ENCODE measurements at places on chromosomes 3 and 15. TPM values are rescaled to one million over a fixed set of nuclear protein-coding genes. Genes with fewer than 3 reads are reported as not detected.

The DET1 gene
- 9.1 TPM for total RNA-seq

The TUSC7 gene
- not detected for total RNA-seq

The TLR9 gene
- not detected for total RNA-seq

The TIMP4 gene
- total RNA-seq, result 0.42 TPM

The ZBTB38 gene
- total RNA-seq, result 108 TPM

The ADAMTS7 gene
- total RNA-seq, result 36.4 TPM

The RLBP1 gene
- not detected for total RNA-seq

The SAXO2 gene
- total RNA-seq, result 3.6 TPM

The NDN gene
- total RNA-seq, result 22.6 TPM

The P2RY1 gene
- not detected for total RNA-seq

The CCR9 gene
- not detected for total RNA-seq

The INSYN1 gene
- total RNA-seq, result 0.32 TPM

The LRRC34 gene
- total RNA-seq, result 1.8 TPM

The SSUH2 gene
- total RNA-seq, result 0.16 TPM

The OR5AC2 gene
- not detected for total RNA-seq

The HMCES gene
- total RNA-seq, result 16.1 TPM

The ATP11B gene
- 52.8 TPM for total RNA-seq

The SLMAP gene
- total RNA-seq, result 46.8 TPM

The WDR93 gene
- not detected for total RNA-seq

The DUOXA2 gene
- total RNA-seq, result not detected
